GM04503 (cell line): ENCODE measurements at places on chromosomes 12 and 14.
A peak's percentile ranks its signal among the peaks of the same experiment; 100 is the strongest.

GRCh38 chr14:31429791-31430190 lies 9.4 kb upstream of the HEATR5A start:
- no peak for DNase-seq

GRCh38 chr14:76294876-76295275 lies 81.1 kb upstream of the ESRRB start:
- DNase-seq, result no peak

GRCh38 chr12:26410689-26411088 lies 215.3 kb downstream of the SSPN start:
- DNase-seq, result no peak

GRCh38 chr12:67674417-67674816 lies 25.9 kb downstream of the DYRK2 start:
- DNase-seq, result no peak

DNA sequence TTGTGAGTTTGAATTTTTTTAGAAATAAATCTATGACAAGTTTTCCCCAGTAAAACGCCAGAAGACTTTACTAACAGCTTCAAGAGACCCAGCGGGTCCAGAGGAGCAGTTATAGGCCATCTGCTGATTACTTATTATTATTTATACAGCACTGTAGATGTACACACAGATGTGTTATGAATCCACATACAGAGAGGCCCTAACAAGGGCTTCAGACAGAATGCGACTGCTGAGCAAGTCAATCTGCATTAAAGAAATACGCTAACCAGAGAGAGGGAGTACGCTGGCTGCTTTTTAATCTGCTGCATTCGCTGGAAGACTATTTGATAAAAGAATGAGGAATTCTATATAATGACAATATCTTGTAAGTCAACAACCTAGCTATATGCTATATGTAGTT lies 32.5 kb downstream of the ATF7 start:
- no peak for DNase-seq

DNA sequence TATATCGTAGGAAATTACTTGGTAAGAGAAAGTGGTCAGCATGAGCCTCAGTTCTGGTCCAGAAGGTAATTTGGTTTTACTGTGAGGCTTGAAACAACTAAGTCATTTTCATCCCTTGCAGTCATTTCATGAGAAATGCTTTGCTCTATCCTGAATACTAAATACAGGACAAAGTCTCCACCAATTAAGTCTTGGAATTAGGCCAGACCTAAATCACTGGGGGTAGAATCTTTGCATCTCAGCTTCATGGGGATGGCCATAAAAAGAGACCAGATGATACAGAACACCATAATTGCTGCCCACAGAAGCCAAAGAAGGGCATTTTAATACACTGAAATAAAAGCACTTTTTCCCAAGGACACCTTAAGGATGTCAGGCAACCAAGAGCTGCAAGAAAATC lies 277.9 kb upstream of the DCN start:
- no peak for DNase-seq

- DNase-seq, result no peak
These were observed 8.3 kb upstream of the SPTSSA start for GRCh38 chr14:34470319-34470718.

GRCh38 chr12:9380650-9381049 lies 172.5 kb upstream of the PZP start:
- no peak for DNase-seq

- DNase-seq, result no peak
These were observed 201.4 kb upstream of the EEA1 start for GRCh38 chr12:93130366-93131054.

GRCh38 chr14:92398888-92399636 lies 76.1 kb downstream of the SLC24A4 start:
- DNase-seq, result no peak

DNA sequence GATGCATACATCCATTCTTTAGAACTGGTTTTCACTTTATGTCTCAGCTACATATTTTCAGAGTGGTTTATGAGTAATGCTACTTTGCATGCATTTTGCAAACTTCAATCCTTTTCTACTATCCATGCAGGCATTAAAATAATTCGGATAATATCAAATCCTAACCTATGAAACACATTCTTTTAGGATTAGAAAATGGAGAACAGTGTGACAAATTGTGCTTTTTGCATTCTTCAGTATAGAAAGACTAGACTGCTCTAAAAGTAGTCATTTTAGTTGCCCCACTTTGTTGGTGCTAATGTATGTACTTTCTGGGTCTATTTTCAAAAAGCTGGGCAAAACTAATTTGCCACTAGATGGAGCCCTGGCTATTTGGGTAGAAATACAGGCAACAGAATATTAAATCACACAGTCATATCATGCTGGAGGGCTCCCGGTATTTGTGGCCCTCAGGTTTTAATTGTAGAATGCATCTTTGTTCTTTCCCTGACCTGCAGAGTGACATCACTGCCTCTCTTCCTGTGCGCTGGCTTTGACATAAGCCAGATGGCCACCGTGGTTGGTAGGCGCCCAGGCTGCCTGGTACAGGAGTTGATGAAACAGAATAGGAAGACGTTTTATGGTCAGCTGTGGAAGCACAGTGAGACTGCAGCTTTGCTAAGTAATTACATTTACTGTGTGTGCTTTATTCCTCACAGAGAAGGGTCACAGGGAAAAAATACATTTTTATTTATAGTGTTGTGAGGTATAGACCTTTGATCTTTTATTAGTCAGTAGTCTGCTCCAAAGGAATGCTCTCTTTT lies 28.1 kb downstream of the MSRB3 start:
- DNase-seq, result no peak

DNA sequence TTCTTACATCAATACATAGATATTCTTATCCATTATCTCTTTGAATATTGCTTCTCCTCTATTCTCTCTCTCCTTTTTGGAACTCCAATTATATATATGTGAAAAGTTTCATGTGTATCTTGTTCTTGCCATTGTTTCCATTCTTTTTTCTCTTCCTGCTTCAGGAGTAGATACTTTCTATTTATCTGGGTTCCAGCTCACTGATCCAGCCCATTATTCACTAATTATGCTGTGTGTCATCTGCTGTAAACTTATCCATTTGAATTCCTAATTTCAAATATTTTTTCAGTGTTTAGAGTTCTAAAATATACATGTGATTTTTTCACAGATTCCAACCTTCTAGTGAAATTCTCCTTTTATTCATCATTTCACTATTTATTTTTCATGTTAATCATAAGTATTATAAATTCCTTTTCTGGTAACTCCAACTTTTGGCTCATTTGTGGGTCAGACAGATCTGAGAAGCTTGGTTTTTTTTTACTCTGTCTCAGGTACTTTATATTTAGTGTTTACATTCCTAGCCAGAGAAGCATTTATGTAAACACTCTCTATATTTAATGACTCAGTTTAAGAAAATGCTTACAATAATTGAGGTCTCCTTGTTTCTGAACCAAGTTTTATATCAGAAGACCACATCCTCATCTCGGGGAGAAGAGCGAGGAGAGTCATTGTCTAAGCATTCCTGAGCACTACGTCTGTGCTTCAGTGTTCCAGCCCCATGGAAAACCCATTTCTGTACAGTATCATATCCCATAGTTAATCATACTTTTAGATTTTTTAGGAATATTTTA lies 15.9 kb upstream of the AMIGO2 start:
- DNase-seq, result peak; percentile 66

DNA sequence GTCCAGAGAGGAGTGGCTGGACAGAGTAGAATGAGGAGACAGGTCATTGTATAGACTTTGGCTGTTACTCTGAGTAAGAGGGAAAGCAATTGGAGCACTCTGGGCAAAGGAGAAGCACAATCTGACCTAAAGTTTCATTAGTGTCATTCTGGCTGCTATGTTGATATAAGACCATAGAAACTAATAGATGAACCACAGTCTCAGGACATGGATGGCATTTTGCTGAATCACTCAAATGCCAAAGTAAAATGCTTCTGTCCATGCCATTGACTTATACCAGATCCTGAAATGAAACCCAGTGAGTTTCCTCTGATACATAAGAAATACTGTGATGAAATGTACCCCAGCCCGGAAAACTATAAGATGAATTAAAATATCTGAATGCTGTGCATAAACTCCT lies 65.8 kb upstream of the COCH start:
- DNase-seq, result peak; percentile 2

DNA sequence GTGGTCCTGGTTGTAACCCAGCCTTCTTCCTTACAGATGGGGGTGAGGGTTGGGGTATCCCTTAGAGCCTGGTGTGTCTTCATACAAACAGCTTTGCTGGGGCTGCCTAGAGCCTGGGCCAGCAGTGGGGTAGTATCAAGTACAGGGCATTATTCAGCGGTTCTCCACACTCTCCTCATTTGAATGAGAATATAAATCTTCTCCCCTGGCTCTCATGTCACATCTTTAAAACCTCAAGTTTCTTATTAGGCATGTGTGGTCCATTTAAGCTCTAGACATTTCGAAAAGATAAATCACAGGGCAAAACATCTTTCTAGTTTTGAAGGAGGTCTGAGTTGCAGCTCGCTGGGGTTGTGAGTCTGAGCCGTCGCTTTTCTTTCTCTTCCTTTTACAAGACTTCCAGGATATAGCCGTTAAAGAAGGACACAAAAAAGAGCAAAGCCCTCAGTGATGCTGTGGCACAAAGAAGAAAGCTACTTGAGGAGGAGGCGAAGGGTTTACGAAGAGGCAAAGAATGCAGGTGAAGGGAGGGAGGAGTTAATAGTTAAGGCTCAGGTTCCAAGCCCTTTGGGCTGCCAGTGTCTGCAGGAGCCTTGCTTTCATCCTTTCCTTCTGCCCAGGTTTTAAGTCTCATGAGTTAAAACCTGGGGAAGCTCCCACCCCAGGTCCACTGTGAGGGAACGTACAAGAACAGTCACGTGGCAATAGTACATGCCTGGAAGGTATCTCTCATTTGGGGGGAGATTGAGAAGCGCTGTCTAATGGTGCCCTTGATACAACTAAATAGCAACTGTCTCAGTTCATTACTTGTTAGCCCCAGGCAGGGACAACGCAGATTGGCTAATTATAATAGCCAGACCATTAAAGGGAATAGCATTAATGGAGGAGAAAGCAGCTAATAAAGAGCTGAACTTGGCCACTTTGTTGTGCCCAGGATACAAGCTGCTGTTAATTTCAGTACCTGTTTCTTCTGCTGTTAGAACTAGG lies 94.2 kb downstream of the ETV6 start:
- DNase-seq, result no peak

DNA sequence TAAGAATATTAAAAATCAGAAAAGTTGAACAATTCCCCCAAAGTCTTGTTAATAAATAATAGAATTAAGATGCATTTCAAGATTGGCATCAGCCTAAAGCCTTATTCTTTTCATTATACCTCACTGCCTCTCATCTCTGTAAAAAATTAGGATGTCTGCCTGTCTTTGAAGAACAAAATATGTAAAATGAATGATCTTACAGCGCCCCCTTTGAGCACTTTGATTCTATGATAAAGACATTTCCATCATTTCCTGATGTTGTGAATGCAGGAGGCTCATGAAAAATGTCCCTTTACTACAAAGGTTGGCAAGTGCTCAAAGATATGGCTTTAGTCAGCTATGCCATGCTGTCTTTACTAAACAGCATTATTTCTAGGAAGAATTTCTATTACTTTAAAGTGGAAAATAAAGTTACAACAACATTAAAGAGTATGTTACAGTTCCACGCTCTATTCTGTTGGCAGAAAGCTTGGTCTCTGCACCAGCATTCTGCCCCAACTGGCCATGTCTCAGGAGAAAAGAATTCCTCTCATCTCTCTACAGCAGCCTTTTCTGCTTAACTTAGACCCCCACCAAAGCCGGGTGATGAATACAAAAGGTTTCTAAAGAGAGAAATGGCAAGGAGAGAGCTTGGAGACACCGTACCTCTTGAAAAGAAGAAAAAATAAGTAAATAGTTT lies 95.1 kb downstream of the LLPH start:
- DNase-seq, result no peak

DNA sequence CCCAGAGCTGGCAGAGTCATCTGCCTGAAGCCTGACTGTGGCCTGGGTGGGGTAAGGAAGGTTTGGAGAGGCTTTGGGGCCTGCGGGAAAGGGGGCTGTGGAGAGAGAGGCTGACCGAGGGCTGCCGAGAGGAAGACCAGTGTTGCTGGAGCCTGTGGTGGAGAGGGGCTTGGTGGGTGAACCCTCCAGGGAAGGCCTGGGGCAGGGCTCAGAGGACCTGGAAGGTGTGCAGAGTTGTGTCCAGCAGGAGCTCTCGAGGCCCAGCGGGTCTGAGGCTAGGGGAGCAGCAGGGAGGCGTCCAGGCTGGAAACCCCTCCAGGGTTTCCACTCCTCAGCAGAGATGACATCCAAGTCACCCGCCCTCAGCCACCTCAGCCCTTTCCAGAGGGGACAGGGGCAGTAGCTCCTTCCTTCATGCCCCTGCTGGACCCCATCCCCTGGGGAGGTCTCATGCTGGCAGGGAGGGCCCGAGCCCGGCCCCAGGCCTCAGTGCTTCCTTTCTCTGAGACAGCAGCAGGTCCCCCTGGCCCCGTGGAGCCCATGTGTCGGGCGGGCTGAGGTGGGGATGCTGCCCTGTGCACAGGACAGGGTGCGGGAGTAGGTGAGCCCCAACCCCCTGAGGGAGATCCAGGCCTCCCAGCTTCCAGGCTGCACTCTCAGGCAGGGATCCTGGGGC lies 8.4 kb downstream of the CEP170B start:
- DNase-seq, result no peak

- DNase-seq, result peak; percentile 72
These were observed 16.5 kb upstream of the LUM start for GRCh38 chr12:91127751-91128150.

- DNase-seq, result no peak
These were observed 113.9 kb downstream of the PHLDA1 start for GRCh38 chr12:75917715-75918114.

DNA sequence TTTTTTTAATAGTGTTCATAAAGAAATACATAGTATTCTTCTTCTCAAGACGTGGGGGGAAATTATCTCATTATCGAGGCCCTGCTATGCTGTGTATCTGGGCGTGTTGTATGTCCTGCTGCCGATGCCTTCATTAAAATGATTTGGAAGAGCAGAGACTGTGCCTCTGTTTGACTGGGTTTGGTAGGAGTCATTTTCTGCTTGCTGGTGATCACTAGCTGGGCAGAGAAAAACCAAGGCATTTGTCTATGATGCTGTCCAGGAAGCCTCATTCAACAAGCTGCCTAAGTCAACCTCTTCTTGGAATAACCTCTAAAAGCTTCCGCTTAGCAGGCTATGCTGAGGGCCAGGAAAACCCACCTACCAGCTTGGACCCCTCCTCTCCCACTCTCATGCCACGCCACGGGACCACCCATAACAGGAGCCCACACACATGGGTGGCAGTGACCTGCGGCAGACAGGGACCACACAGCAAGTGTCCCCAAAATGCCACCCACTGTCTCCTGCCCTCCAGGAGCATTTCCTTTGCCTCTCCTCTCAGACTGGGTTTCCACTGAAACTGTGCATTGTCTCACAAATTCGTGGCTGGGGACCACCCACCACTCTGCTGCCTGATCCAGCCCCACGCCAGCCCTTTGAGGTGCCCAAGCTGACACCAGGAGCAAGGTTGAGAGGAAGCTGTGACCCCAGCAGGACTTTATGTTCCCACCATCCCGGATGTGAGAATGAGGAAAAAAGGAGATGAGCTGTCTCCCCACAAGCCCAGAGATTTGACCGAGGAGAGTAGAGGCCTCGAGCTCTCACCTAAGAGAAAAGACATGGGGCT lies 36.8 kb downstream of the DAD1 start:
- DNase-seq, result no peak
